ENCODE measurements at places on chromosomes 4 and X.
A peak's percentile ranks its signal among the peaks of the same experiment; 100 is the strongest.

DNA sequence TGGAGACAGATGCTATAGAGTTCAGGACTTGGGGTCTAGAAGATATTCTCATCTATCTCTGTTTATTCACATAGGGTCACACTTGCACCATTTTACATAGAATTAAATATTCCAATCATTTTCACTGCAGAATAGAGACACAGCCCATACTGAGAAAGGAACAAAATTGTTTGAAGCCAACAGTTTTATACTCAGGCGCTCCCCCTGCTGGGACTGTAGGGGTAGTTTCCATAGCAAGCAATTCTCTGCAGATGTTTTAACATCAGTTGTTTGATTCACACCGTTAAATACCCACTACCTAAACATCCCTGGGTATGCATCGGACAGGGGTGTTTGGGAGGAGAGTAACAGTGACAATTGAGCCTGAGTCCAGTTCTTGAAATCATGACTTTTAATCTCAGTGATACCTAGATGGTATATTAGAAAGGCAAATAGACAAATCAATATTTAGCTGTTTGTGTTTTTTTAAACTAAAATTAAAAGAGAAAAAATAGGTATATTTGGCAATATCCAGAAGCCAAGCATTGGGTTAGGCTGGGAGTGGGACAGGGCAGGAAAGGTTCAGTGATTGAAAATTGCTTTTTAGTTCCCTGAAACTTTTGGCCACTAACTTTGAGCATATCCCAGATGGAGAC, 33.8 kb downstream of the LONRF3 start:
- DNase-seq = no peak

DNA sequence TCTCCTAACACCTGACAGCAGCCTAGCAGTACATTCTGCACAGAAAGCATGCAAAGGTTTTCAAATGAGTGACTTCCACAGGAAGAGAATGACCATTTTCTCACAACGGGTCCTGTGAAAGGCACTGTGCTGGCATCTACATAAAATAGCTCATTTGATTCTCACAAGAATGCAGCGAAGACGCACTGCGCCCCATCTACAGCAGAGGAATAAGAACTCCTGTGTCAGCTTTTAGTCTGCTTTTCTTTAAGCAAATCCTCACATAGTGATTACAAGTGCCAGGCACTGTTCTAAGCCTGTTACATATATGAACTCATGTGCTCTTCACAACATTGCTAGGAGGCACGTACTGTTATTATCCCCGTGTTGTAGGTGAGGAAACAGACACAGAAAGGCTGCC, 62.5 kb downstream of the AFAP1 start:
- DNase-seq = no peak

- DNase-seq = no peak
Measured at GRCh38 chr4:42787079-42787463, 105.4 kb upstream of the GRXCR1 start.

DNA sequence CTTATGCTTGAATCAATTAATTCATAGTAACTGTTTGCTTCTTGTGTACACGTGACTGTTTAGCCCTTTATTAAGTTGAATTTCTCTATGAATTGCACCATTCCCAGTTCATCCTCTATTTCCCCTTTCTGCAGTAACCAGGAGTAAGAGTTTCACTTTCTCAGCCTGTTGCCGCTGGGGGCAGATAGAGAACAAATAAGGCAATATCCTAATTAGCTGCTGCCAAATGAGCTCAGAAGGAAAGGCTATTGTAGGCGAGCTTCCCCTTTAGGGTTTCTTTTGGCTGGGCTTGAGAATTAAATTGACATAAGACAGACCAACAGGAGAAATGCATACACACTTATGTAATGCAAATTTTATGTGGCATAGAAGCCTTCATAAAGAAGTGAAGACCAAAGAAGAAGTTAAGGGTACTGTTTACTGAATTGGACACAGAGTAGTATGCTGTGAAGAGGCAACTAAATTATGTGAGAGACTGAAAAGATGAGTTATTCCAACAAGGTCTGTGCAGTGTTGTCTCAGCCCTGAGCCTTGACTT, 1594.7 kb downstream of the TECRL start:
- no peak for DNase-seq

DNA sequence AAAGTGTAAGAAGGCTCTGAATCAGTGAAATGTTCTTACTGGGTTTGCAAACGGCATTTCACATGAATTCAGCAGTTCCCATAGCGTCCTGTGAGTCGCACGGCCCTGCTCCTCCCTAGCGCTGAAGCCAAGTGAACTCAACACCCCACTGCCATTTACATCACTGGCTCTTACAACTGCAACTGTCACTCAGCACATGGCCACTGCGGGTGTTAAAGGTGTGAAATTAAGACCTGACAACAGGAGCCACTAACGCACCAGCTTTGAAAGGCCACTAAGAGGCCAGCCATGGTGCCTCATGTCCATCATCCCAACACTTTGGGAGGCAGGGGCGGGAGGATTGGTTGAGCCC, 31.7 kb downstream of the RNF212 start:
- peak; percentile 12 for DNase-seq

- no peak for DNase-seq
Measured at GRCh38 chr4:52852711-52853110, 9.4 kb upstream of the RASL11B start.

DNA sequence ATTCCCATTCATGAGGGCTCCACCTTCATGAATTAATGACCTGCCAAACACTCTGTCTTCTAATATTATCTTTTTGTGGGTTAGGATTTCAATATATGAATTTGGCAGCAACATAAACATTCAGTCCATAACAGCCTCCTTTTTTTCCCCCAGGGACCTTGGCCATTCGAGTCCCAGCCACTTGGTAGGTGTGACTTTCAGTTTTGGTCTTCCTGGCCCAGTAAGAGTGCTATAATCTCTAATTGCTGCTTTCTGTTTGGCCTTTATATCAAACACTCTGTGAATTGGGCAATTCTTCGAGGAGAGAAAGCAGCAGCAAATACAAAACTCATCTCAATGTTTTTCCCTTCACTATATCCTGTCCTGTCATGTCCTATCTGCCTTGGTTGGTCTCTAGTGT, 12.4 kb upstream of the RADX start:
- no peak for DNase-seq

DNA sequence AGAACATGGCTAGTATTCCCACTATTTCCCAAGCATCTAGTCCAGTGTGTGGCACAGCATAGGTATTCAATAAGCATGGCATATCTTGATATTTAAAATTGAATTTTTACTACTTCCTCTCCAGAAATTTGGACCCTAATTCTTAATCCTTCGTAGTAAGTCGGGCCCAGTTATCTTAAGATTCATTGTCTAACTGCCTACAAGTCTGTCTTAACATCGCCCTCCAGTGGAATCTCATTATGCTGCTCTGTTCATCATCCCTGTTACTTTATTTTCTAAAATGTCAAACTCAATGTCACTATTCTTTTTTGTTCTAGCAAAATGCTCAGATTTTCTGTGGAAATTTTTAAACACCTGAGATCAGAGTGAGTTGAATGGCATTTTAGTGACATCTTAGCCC, 606.2 kb downstream of the KLHL13 start:
- DNase-seq = no peak

GRCh38 chrX:153791104-153791852, 2.9 kb downstream of the IDH3G start:
- no peak for DNase-seq

All from stimulated activated CD4-positive, alpha-beta T cell treated with anti-CD3 and anti-CD28 coated beads, TNF-alpha, amount 100 ng/mL, for 48 hours (primary cell).